ENCODE measurements at places on chromosomes 3 and 15.
A peak's percentile ranks its signal among the peaks of the same experiment; 100 is the strongest.

- DNase-seq = no peak
These were observed 234.6 kb downstream of the RAP2B start for GRCh38 chr3:153396581-153396980.

GRCh38 chr3:72266016-72266370, 481.0 kb upstream of the PROK2 start:
- DNase-seq = no peak

- peak; percentile 50 for DNase-seq
These were observed 1.7 kb upstream of the SLC2A2 start for GRCh38 chr3:171028025-171028778.

- DNase-seq = no peak
These were observed 21.3 kb downstream of the GRK7 start for GRCh38 chr3:141784531-141784930.

DNA sequence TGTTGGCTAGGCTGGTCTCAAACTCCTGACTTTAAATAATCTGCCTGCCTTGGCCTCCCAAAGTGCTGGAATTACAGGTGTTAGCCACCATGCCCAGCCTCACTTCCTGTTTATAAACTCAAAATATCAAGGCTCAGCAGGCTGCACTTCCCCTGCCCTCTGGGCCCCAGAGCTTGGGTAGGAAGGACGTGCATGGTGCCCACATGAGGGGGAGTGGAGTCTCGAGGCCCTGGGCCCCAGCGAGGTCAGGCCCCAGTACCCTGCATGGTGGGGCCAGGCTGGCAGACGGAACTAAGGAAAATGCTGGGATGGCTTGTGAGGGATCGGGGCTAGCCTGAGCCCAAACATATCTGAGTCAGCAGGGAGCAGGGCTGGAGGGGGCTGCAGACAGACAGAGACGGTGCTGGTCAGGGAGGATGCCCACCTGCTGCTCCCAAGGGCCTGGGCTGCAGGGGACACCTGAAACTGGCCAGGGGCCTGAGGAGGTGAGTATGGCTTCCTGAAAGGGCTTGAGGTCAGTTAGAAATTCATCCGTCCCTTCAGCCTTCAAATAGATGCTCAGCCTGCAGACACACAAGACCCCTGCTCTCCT, 5.1 kb downstream of the SPTBN5 start:
- DNase-seq = no peak

GRCh38 chr3:171935261-171936123, 92.3 kb downstream of the TMEM212 start:
- no peak for DNase-seq

GRCh38 chr15:52361494-52361893, 65.9 kb upstream of the MYO5C start:
- no peak for DNase-seq

- no peak for DNase-seq
These were observed 121.3 kb upstream of the IQSEC1 start for GRCh38 chr3:13194285-13195209.

- DNase-seq = no peak
These were observed 11.4 kb upstream of the STAB1 start for GRCh38 chr3:52483577-52484381.

DNA sequence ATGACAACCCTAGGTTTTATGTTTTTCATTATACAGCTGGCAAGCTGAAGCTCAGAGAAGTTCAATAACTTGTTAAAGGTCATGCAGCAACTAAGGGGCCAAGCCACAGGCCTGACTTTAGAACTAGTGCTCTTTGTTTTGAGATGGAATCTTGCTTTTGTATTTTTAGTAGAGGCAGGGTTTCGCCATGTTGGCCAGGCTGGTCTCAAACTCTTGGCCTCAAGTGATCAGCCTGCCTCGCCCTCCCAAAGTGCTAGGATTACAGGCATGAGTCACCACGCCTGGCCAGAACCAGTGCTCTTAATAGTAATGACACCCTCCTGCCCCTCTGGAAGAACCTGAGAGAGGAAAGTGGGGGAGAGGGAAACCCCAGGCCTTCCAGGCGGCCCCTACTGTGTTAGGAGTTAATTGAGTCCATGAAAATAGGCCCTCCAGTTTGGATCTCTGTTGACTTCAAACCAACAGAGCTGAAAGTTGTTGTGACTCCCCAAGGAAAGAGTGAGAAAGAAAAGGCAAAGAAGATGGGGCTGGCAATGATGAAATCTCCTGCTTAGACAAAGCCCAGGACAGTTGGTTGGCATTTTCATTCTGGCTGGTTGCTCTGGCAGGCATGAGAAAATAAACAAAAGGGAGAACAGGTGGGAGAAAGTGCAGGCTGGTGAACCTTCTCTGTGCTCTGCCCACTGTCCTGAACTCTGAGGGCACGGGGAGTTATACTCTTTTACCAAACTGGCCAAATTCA, 3.6 kb upstream of the PRRT3 start:
- no peak for DNase-seq
